Body of pancreas (tissue), 4 donors: ENCODE measurements at places on chromosomes 1 and 21. TPM values are rescaled to one million over a fixed set of nuclear protein-coding genes. Genes with fewer than 3 reads are reported as not detected.

ANGPTL7 gene
- 3.6 TPM for total RNA-seq

ATP6V1G3 gene
- not detected for total RNA-seq

DNA sequence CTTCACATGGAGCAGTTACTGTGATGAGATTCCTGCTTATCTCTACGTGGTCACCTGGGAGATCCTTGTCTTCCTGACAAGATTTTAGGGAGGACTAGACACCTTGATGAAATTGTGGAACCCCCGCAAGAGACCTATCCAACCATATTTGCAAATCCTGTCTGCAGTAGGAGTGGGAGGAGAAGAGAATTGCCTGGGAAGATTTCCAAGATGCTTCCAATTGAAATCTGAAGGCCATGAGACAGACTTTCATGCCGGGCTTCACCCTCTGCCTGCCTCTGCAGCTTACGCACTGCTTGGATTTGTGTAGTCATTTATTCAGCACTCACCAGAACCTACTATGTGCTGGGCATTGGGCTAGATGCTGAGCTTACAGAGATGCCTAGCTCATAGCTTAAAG is 106.6 kb downstream of the OMA1 start:
- DNase-seq: no peak

- no peak for DNase-seq
These were observed 128.9 kb downstream of the HIVEP3 start for GRCh38 chr1:41789661-41790330.

DNA sequence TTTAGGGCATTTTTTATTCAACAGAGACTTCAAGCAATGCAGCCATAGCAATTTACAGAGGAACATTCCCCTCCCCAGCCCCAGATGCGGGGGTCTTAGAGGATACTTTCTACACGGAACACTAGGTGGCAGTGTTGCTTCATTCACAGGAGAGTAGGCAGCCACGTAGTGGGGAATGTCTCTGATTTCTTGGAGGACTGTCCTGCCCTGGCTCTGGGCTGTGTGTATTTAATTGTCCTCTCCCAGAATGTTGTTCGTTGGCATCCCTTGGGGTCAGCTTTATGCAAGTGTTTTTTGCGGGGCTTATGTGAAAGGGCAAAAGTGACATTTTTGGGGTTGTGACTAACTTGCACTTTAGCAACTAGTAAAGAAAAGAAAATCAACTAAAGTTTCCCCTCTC is 96.9 kb downstream of the PAPPA2 start:
- peak; percentile 61 for DNase-seq

- no peak for DNase-seq
These were observed 1.4 kb downstream of the MATN1 start for GRCh38 chr1:30721812-30722537.

DNA sequence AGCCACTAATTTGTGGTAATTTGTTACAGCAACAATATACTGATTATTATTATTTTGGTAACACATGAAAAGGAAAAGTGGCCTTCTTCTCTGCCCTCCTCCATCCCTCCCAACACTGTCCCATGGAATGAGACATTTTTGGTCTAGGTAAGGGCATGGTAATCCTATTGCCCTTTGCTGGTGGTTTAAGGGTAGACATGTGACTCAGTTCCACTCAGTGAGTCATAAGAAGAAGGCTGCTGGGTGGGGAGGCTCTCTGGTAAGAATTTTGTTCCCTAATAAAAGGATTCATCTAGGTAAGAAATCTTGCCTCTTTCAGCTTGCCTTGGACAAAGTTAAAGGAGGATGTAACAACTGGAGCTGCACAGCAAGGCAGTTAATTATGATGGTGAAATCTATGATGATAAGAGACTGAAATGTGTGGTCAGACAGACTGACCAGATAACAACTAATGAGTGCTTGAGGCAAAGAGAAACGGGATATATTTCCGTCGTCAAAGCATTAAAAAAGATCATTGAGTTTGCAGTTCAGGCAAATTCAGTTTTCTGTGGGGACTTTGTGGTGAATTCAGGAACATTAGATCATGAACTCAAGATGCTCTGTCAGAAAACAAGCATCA is 232.0 kb upstream of the KCNK2 start:
- no peak for DNase-seq
